H54 (cell line): ENCODE measurements at places on chromosomes 1 and 21.

DNA sequence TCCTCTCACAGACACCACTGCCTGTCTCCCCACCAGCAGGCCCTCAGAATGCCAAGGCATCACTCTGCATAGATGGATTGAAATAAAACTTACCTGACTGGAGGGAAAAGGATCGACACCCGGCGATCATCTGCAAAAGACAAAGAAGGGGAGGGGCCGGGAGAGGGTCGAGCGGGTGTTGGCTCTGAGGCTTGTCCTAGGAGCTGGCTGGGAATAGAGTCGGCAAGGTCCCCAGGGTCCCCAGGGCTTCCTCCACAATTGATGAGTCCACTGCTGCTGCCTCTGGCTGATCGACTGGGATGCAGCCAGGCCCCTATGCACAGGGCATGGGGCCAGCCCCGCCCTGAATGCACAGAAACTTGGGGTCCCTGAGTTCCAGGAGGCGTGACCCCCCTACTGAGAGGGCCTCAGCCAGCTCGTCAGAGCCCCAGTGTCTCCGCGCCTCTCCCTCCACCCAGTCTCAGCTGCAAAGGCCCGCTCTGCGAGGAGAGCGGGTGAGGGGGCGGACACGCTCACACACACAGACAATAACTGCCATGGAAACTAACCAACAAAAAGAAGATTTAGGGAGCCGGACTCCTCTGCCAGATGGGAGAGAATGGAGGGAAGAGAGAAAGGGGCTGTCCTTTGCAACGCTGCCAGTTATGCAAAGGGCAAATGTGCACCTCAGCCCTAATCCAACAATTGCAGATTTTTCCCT is at the start of gene KLHDC8A:
TSS of gene KLHDC8A (minus strand) at position 483 of the 700 bp plus-strand sequence. CDS start 13,318 bp downstream, outside the sequence.
- no peak for DNase-seq

DNA sequence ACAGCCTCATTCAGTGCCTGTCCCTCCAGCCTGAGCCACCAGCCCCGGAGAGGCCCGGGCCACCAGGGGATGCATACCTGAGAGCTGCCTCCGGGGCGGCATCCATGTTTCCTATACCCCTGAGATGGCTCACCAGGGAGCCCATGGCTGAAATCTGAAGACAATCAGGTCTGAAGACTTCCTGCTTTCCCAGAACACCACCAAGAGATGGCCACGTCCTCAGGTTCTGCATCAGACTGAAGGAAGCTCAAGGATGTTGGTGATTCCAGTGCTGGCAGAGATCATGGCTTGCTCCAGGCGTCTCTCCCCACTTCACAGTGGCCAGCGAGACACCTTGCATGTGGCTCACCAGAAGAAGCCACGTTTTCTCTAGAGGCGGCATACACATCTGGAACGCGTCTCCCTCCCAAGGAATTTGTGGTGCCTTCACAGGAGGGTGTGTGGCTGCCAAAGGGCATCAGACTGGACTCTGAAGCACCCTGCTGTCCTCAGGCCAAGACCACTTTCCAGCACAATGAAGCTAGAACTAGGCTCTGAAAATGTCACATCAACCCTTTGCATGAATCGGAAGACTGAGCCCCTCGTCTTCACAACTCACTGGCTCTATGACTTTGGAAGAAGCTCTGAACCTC is 170.7 kb upstream of the IRF2BP2 start:
- no peak for DNase-seq

DNA sequence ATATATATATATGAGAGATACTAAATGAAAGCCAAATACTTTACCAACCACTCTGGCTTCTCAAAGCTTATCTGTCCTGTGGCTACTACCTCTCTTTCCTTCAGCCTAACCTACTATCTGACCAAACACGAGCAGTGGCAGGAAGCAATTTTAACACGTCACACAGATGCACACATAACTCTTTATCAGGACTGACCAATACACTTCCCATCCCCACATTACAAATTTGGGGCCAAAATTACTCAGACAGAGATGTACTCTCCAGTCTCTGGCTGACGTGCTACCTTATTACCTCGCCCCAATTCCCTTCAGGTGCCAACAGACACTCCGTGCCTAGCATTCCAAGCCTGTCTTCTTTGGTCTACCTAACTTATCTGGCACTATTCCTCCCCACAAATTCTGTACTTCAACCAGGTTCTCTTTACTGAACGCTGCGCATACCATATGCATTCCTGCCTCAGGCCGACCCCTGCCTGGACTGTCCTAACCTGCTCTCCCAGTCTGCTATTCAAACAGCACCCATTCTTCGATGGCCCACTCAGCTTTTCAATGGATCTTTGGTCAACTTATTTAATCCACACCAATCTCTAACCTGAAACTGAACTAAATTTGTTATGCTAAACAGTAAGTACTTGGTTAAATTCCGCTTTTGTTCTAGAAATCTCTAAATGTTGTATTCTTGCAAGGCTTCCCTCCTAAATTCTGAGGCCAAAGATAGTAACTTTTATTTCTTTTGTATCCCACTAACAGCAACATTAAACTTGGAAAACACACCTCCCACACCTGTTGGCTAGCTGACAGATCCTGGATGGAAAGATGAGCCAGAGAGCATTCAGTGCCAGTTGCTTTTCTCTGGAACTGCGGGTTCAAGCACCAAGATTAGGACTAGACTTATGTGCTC is 27.9 kb downstream of the RERE start:
- DNase-seq: no peak

- DNase-seq: no peak
Measured at GRCh38 chr1:245026247-245026646, 128.5 kb upstream of the KIF26B start.

DNA sequence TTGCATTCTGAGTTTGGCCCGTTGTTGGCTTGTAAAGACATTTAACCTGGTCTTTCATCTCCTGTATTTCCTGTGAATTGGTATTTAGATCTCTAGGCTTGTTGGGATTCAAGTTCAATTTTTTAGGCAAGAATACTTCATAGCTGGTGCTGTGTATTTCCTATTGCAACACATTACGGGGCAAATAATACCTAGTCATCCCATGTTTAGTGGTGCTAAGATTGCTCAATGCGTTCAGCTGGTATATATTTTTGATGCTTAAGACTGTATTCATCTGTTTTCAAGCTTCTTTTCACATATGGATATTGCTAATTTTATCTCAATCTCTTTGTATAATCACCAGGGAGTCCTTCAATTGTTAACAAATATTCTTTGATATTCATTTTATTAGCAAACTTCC is 87.5 kb upstream of the ZBTB18 start:
- no peak for DNase-seq

- no peak for DNase-seq
Measured at GRCh38 chr1:51268634-51269033, 32.6 kb downstream of the RNF11 start.

- no peak for DNase-seq
Measured at GRCh38 chr1:228507961-228508652, 20.9 kb downstream of the RNF187 start.

DNA sequence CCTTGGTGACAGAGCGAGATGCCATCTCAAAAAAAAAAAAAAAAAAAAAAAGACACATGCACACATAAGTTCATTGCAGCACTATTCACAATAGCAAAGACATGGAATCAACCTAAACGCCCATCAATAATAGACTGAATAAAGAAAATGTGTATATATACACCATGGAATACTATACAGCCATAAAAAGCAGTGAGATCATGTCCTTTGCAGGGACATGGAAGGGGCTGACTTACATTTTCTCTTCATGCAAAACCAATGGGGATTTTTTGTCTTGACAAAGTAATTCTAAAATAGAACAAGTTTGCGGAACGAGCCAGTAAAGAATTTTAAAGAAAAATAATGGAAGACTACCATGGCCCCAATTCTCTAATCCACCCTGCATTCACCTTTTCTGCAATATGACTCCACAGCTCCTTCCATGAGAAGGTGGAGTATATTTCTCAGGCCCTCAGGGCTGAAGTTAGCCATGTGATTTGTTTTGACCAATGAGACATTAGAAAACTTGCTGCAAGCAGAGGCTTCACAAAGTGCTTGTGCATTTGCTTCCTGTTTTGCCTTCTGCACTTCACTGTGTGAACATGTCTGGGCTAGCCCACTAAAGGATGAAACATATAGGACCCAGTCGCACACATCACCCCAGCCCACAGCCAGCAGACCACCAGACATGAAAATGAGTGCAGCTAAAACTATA is 78.8 kb upstream of the NR5A2 start:
- no peak for DNase-seq

DNA sequence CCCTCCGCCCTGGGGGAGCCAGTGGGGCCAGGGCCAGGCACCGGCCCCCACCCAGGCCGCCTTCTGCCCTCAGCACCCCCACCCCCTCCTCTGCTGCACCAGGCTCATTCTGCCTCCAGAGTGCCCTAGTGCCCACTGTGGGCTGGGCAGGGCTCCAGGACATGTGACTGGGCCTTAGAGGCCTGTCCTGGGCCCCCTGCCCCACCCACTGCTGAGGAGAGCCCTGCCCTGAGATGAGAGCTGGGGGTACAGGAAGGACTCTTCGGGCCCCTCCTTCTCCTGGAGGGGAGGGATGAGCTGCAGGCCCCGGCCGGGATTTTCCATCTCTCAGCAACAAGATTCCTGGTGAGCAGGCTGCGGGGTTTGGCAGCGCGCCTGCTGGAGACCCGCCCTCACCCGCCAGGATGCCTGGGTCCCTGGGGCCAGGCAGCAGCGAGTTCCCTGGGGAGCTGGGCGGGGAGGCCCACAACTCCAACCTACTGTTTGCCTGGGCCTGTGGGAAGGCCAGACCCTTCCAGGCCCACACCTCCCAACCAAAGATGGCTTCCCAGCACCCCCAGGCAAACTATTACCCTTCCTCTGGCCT is 14.0 kb downstream of the AHDC1 start:
- no peak for DNase-seq

DNA sequence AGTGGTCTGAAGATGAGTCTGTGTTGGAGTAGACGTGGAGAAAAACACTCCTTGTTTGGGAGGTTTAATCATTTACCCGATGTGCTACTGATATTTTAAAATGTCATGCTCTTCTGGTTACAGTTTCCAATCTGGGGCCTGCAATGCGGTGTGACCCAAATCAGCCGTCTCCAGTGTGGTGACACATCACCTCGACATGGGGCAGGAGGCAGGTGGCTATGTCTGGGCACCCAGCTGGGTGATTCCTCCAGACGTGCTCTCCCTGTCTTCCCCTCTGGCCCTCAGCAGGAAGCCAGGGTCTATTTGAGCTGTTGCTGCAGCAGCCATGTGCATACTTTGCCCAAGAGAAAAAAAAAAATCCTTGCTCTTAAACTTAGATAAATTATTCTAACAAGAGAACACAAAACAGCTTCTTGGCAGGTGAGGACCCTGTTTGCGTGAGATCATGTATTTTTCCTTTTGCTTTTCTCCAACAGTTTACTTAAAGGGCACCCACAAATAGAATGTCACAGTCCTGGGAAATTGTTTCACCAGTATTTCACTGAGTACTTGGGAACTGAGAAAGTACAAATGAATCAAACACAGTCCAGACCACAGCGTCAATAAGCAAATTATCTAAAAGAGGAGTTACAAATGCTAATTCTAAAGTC is 38.9 kb upstream of the MAP10 start:
- DNase-seq: no peak

- DNase-seq: no peak
Measured at GRCh38 chr1:65911679-65912078, 119.0 kb downstream of the PDE4B start.

DNA sequence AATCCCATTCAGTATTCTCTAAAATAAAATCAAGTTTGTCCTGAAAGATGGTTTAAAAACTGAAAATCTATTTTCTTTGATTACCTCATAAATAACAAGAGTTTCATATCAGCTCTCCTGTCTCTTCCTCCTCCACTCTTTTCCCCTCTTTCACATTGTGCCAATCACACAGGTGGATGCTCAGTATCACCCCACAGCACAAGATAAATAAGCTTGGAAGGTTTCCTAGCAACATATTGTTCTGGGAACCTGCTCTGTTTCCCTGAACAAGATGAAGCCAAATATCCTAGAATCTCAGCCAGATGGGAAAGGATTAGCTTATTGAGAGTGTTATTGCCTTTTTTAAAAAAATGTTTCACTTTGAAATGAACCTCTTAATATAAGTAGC is 45.7 kb upstream of the CACYBP start:
- DNase-seq: no peak

GRCh38 chr1:198495631-198496030 is 44.8 kb downstream of the ATP6V1G3 start:
- no peak for DNase-seq

GRCh38 chr21:18007121-18007520 is 188.0 kb upstream of the C21orf91 start:
- DNase-seq: no peak
